ENCODE measurements at places on chromosomes 5 and 9.

- DNase-seq = no peak
These were observed 198.7 kb downstream of the C9orf50 start for GRCh38 chr9:129422032-129422842.

GRCh38 chr5:123429993-123430392 lies 6.8 kb upstream of the CEP120 start:
- DNase-seq = peak; percentile 74

GRCh38 chr9:126927419-126927818 lies 12.8 kb downstream of the RALGPS1 start:
- DNase-seq = no peak

- no peak for DNase-seq
These were observed 48.4 kb downstream of the SLC1A1 start for GRCh38 chr9:4538621-4539020.

- peak; percentile 30 for DNase-seq
These were observed 468.1 kb downstream of the SPATA31D1 start for GRCh38 chr9:82456642-82457041.

- no peak for DNase-seq
These were observed 5.5 kb downstream of the IFNA8 start for GRCh38 chr9:21414220-21414940.

DNA sequence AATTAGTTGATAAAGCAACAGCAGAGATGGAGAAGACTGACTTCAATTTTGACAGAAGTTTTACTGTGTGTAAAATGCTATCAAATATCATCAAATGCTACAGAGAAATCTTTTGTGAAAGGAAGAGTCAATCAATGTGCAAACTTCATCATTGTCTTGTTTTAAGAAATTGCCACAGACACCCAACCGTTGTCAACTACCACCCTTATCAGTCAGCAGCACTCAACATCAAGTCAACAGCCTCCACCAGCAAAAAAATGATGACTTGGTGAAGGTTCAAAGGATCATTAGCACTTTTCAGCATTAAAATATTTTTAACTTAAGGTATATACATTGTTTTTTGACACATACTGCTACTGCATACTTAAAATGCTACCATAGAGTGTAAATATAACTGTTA lies 888.8 kb downstream of the CDH18 start:
- no peak for DNase-seq

GRCh38 chr9:100466171-100466828 lies 6.6 kb upstream of the TMEFF1 start:
- no peak for DNase-seq

DNA sequence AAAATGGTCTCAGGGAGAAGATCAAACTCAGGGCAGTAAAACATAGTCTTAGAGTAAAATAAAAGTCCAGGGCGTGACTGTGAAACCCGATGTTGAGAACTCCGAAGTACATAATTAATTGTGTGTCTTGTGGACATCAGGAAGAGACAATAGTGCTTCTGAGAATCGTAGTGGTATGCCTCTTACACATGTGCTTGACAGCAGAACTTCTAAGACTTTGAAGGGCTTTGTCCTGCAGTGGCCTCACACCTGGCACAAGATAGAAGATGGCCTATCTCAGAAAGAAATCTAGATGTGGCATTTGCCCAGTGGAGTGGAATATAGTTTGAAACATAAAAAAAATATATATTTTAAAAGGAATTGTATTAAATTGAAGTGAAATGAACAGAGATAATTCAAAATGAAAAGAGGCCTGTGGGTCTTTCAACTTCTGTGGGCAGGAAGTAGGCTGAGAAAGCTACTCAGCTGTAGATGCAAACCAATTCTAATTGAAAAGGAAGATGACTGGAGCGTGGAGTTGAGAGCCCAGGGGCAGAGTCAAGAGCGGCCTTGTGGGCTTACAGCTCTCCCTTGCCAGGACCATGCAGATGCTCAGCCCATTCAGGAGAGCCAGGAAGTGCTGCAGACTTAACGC lies 468.4 kb downstream of the KDM4C start:
- DNase-seq = no peak

- DNase-seq = peak; percentile 21
These were observed 58.9 kb downstream of the AUH start for GRCh38 chr9:91302831-91303230.

GRCh38 chr5:143721925-143722324 lies 90.0 kb upstream of the HMHB1 start:
- DNase-seq = no peak

- DNase-seq = no peak
These were observed 89.0 kb downstream of the DRD1 start for GRCh38 chr5:175354964-175355363.

- DNase-seq = no peak
These were observed 41.1 kb downstream of the NFX1 start for GRCh38 chr9:33331377-33331891.

DNA sequence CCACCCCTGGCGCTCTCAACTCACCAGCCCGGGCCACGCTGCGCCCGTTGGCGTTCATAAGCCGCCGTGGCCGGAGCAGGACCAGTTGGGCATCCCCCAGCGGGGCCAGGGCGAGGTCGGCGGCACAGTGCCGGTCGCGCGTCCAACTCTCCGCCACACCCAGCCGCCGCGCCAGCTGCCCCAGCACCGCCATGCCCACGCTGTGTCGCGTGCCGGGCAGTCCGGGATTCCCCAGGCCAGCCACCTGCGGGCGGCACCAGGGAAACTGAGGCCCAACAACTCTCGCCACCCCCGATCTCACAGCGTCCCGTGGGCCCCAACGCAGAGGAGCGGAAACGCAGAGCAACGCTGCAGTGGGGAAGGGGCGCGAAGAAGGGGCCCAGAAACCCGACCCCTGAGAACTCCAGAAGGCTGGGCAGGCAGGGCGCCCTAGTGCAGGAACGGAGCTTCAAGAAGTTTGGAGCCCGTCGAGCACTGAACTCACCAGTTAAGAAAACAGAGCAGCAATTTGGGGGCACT lies 453 bp downstream of the PTRH1 start:
- DNase-seq = no peak

- no peak for DNase-seq
These were observed 13.0 kb upstream of the TMEM38B start for GRCh38 chr9:105681313-105681712.

- DNase-seq = no peak
These were observed 8.0 kb upstream of the MAN2A1 start for GRCh38 chr5:109681763-109682162.

GRCh38 chr5:91207248-91207647 lies 175.9 kb downstream of the ARRDC3 start:
- no peak for DNase-seq
